ENCODE measurements at places on chromosomes 16 and 17.

DNA sequence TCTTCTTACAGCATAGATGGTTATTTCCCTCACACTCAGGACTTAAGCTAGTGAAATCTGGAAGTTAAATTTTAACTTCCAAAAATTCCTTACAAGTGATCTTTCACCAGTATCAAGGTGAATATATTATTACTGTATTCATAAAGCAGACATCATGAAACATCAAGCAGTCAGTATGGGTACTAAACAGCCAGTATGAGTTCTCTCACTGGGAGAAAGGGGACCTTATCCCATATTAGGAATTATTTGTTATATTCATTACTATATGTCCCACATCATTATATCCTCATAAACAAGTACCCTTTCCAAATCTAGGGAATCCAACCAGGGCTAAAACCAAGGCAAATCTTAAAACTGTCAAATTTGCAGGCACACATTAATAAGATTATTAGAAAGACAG, 15.3 kb downstream of the NUFIP2 start:
- no peak for DNase-seq

GRCh38 chr16:77674888-77675287, 47.4 kb upstream of the NUDT7 start:
- no peak for DNase-seq

DNA sequence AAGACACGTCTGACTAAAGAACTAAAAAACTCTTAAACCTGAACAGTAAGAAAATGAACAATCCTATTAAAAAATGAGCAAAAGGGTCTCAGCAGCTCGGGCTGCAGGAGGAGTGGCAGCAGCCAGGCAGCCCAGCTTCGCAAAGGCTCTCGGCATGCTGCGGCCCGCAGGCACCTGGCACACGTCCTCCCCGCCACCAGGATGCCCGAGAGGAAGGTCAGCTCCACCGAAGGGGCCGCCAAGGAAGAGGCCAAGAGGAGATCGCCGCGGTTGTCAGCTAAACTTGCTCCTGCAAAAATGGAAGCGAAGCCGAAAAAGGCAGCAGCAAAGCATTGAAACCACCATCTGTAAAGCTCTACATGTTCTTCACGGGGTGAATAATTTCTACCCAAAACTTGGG, 173.5 kb downstream of the BCAS3 start:
- peak; percentile 30 for DNase-seq

- DNase-seq = peak; percentile 74
These were observed 6.3 kb upstream of the PPP1R27 start for GRCh38 chr17:81840826-81841778.

GRCh38 chr16:21179126-21179982, 20.9 kb downstream of the LDAF1 start:
- no peak for DNase-seq

- no peak for DNase-seq
These were observed 471.8 kb downstream of the MAF start for GRCh38 chr16:79128706-79129105.

DNA sequence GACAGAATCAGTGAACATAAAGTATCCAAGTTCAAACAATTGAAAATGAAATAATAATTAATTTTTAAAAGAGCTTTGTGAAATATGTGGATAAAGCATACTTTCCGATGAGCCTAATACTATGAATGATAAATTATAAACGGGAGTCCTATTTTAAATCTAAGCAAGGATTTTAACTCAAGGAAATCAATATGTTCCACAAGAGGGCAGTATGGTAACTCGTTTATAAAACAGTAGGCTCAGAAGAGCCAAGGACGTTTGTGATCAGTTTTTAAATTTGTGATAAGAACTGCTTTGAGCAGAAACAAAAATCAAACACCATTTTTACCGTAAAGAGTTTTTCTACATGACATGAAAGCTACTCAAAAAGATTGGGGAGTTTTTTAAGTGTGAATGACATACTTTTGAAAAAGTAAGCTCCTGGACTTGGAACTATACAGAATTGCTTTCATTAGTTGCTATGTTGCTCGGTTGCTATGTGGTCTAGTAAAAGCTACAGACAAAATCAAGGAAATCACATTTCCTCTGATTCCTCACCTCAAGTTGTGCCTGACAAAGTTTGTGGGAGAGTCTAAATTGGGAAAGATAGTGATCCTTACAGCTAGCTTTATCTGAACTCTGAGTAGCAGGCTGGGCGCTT, 11.8 kb upstream of the TEKT1 start:
- peak; percentile 25 for DNase-seq

DNA sequence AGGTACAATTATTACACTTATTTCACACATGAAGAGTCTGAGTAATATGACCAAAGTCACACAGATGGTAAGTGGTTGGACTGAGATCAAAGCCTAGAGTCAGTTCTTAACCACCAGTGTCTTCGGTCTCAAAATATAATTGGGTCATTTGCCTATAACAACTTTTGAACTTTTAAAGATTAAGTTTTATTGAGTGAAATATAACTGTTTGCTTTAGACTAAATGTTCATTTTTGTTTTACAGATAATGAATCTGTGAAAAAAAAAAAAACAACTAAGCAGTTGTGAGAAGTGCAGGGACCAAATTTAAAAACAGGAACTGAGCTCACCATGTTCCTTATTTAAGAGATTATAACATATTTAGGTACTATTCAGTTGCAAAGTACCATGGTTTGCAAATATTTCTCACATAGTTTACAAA, 150.1 kb downstream of the ITFG1 start:
- no peak for DNase-seq

DNA sequence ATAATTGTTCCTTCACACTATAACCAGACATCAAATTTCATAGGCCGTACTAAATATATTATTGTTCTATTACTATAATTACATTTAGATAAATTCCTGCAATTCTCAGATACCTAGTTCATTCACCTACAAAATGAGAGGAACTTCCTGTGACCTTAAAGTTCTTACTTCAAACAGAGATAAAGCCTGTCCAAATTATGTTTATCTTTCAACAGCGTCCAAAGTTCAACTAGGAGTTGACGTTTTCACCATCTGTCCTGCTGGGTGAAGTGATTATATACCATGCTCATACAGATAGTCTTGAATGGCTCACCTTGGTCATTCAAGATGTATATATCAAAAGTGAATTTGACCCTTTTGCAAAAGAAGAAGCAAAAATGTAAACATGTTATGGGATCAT, 440.6 kb downstream of the CDH8 start:
- no peak for DNase-seq

- DNase-seq = peak; percentile 92
These were observed 25.1 kb upstream of the FOXK2 start for GRCh38 chr17:82494236-82495055.

DNA sequence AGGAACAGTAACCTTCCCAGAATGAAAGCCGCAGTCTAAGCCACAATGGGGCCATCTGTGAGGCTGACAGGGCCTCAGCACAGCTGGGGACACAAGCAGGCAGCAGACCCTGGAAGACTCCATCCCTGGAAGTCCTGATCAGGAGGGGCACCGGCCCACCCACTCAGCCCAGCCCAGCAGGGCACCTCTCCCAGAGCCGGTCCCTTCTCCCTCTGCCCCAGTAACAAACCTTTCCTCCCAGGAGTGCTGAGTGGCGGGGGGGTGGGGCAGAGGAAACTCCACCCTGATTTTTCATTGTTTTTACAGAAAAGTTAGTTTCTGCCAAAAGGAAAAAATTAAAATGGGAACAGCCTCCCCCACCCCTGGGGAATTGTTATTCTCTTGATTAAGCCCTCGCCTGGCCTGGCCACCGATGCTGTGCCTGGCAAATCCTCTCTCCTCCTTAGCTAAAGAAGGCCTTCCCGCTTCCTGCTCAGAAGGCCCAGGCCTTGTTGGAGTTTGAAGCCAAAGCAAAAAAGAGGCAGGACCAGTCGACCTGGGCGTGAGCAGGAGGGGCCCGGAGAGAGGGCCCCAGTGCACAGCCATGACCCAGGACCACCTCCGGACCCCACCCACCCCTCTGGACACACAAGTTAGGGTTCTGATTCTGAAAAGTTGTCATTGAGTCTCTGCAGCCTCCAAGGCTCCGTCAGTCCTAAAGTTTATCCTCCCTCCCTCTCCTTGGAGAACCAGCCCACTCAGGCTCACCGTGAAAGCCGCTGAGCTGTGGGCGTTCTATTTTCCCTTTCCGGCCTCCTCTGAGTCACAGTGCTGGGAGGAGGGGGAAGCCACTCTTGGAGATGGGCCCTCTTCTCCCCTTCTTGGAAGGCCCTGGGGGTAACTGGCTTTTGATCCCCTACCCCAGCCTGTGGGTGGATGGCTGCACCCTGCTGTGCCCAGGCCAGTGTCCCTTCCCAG, 128.4 kb upstream of the TNRC6C start:
- peak; percentile 60 for DNase-seq

DNA sequence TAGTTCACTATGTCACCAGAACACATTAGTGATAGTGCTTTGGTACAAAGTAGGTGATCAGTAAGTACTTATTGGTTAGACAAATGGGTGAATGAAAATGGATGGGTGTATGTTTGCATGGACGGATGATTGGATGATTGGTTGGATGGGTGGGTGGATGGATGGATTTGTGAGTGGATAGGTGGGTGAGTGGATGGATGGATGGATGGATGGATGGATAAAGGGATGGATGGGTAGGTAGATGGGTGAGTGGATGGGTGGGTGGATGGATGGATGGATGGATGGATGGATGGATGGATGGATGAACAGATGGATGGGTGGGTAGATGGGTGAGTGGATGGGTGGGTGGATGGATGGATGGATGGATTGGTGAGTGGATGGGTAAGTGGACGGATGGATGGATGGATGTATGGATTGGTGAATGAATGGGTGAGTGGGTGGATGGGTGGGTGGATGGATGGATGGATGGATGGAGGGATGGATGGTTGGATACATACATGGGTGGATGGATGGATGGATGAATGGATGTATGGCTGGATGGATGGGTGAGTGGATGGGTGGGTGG, 225.3 kb upstream of the GSE1 start:
- DNase-seq = no peak

GRCh38 chr16:20136446-20136968, 62.8 kb upstream of the GPR139 start:
- DNase-seq = no peak

- DNase-seq = no peak
These were observed 80.7 kb upstream of the CES5A start for GRCh38 chr16:55955845-55956244.

- DNase-seq = no peak
These were observed 1.7 kb upstream of the CCL1 start for GRCh38 chr17:34364751-34365150.

Measured in H7 (cell line).